ENCODE measurements at places on chromosomes 3 and 15.

DNA sequence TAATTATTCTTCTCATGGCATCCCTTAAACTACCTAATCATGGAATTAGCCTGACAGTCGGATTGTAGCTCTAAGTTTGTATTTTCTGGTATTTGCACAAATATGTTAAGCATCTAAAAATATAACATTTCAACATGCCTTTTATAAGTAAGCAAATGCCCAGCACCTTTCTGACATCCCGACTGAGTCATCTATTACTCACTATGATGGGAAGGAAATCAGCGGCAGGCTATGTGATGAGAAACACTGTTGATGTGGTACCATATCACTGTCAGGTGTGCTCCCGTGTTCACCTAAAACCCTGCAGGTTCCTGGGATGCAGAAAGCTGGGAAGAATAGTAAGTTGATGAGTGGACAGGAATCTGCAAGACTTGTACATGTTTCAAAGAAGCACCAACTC lies 367.8 kb upstream of the IL12A start:
- no peak for DNase-seq

DNA sequence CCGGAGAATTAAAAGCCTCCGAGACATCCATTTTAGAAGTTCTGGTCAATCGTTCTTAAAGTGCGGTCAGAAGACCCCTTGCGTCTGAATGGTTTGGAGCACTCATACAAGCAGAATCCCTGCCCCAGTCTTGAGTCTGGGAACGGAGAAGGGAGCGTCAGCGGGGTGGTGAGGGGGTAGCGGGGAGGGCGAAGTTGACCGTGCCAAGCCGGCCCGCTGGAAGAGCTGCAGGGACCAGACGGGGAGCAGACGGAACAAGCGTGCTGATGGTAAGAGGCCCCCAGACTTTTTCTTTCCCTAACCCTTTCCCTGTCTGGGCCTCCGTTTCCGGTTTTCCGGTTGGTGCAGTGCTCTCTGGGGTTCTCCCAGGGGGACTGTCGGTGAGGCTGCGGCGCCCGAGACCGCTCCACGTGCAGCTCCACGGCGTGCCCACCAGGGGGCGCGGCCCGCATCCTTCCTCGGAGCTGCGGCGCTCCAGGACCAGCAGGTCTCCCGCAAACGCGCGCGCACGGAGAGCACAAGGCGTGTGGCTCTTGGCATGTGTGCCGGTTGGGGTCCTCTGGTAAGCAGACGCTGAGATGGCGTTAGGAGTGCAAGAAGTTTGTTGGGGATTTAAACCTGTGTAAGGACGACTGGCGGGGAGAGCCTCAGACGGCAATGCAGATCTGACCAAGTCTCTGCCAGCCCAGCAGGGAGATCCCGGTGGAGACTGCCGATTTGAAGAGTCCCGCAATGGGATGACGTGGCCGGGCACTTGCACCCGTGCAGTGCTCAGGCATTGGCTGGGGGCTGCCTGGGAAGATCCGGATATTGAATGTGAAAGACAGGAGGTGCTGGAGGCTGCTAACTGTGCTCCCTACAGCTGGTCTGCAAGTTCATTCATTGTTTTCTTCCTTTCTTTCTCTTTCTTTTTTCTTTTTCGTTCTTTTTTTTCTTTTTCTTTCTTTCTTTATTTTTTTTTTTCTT lies 19.2 kb upstream of the CORO2B start:
- DNase-seq = peak; percentile 94

DNA sequence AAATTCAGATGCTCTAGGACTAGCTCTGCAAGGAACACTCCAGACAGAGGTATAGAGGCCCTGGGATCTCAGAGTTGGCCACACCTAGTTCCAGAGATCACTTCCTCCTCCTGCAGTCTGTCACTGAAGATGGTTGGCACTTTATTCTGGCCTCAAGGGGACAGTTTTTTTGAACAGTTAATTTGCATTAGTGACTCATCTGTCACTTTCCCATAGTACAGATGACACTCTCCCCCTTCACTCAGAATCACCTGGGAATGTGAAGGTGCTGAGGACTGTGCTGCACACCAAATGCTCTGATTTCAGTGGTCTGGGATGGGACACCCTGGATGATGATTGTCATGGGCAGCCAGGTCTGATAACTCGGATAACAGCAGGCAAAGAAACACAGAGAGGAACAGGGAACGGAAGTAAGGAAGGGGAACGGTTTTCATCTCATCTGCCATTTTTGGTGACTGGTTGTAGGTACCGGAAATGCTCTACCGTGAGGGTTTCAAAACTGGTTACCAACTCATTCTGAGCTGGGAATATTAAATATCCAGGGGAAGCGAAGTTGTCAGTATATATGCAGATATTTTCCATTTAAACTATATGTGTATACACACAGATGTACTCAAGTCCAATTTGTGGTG lies 232.5 kb upstream of the ST8SIA2 start:
- DNase-seq = no peak

- DNase-seq = no peak
Observed at GRCh38 chr3:14227856-14228255, 49.2 kb downstream of the LSM3 start.

DNA sequence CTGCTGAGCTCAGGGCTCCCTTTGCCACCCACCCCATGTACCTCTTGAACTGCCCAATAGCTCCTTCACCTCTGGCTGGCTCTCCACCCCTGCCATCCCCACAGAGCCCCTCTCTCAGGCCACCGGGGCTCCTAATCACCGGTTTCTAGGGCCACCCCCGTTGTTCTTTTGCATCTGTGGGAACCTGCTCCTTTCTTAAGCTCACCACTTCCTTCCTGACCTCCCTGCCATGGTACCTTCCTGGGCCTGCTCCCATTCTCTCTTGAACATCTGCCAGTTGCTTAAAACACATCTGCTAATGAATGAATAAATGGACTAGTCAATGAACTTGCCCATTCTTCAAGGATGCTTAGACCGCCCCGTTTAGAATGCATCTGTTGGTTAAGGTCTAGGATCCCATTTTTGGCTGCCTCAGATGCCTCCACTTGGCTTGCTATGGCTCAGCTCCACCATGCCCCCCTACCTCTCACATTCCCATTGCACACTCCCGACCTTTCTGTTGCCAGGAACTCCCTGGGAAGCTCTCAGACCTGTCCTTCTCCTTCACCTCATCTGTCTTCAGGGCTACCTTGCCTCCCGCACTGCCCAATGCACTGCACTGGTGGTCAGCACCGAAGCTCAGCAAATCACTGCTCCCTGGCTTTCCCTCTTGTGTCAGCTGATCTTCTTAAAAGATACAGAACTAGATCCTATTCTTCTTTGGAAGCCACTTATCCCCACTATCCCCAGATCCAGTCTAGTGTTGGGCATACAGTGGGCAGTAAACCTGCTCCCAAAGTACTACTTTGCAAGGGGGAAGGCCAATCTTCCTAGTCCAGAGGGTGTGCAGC lies 9.1 kb downstream of the AMOTL2 start:
- peak; percentile 83 for DNase-seq
